COLO829 (cell line): ENCODE measurements at places on chromosomes 3 and 15.

DNA sequence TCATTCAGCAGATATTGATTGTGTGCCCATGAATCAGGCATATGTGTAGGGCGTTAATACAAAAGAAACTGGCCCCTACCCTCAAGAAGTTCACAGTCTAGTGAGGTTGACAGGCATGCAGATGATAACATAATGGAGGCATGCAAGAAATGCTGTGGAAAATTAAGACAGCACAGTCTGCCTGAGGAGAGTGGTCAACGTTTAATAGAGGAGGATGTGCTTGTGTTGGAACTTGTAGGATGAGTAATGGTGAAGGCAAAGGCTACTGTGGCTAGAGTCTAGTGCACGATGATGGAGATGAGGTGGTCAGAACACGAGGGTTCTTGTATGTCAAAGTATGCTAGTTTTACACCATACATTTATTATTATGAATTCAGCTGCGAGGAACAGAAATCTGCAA lies 295.7 kb downstream of the SOX2 start:
- DNase-seq: no peak

DNA sequence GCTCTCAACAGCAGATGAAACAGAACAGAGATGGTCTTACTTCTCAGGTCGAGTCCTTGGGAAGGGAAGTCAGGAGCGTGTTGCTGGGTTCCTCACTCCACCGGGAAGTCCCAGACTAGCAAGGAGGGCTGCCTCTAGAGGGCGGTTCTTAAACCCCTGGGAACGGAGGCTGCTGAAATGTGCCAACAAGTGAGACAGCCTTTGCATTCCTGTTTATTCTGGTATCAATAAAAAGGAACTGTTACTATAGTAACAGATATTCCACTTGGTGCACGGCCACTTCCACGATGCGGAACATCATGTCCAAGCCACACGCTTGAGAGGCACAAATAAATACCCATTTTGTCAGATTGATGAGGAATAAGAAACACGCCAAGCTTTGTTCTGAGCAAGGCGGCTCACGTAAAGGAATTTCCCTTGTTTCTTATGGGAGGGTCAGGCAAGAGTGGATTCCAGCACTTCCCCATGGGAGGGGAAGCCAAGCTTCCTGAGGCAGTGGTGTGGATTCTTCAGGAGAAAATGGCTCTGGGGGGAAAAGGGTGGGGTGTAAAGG lies at the start of gene FAM107A:
Gene FAM107A, minus strand, starts transcription at position 123 of the 553 bp plus-strand sequence. CDS start 7,531 bp downstream, outside the sequence.
- DNase-seq: no peak

- no peak for DNase-seq
These were observed 1.8 kb downstream of the CLN6 start for GRCh38 chr15:68227643-68228142.

- peak; percentile 5 for DNase-seq
These were observed 390.7 kb downstream of the EFHB start for GRCh38 chr3:19543212-19543841.

DNA sequence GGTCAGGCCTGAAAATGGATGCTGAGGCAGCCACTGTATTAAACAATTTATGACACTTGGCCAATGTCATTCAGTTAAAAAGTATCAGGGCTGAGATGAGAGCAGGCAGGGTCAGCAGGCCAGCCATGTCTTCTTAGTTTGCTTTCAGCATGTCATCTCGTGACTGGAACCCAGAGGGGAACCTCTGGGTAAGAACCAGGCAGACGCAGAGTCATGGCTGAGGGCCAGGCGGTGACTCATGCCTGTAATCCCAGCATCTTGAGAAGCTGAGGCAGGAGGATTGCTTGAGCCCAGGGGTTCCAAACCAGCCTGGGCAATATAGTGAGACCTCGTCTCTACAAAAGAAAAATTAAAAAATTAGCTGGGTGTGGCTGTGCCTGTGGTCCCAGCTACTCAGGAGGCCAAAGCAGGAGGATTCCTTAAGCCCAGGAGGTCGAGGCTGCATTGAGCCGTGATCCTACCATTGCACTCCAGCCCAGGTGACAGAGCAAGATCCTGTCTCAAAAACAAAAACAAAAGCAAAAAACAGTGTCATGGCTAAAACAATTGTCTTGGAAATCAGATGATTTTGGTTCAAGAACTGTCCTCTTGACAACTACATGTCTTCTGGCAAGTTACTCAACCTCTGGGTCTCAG lies 11.7 kb downstream of the BCL2L10 start:
- peak; percentile 34 for DNase-seq

- no peak for DNase-seq
These were observed 353.2 kb upstream of the SOX2 start for GRCh38 chr3:181358562-181358961.

- DNase-seq: no peak
These were observed 62.7 kb downstream of the MEF2A start for GRCh38 chr15:99628374-99629001.

GRCh38 chr15:86942285-86942684 lies 862.6 kb downstream of the AGBL1 start:
- DNase-seq: no peak

DNA sequence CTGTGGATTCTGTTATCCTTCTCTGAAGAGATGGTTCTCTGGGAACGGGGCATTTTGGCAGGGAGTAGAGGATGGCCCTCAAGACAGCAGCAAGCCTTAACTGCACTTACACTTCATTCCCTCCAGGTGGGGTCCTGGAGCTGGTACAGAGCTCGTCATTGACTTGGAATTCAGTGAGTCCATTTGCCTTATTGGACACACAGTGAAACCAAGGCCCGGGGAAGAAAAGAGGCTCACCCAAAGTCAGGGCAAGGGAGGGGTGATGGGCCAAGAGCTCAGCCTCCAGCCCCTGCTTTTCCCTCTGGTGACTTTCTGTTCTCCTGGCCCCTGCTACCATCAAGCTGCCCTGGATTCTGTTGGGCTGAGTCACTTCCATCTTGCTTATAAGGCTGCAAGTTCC lies 125.6 kb downstream of the ETFA start:
- peak; percentile 58 for DNase-seq

DNA sequence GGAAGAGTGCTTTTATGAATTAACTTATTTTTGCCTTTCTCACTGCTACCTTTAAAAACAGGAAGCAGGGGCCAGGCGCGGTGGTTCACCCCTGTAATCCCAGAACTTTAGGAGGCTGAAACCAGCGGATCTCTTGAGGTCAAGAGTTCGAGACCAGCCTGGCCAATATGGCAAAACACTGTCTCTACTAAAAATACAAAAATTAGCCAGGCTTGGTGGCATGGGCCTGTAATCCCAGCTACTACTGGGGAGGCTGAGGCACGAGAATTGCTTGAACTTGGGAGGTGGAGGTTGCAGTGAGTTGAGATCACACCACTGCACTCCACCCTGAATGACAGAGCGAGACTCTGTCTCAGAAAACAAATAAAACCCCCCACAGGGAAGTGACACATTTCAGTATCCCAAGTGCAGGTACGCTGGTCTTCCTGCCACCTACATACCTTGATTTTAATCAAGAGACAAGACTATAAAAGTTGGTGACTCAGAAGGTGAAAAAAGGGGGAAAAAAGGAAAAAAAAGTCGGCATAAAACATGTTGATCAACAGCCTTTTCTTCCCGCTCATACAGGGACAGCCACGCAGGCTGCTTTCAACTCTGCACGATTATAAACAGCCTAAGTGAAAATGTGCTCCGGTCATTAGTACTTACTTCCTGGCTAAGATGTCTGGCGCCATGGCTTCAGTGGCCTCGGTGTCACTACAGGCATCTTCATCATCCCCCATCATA lies 18.8 kb downstream of the PPP1R2 start:
- DNase-seq: no peak

GRCh38 chr3:139934613-139935015 lies 371 bp upstream of the CLSTN2 start:
- no peak for DNase-seq

GRCh38 chr15:52440414-52440813 lies 88.3 kb downstream of the MYO5A start:
- DNase-seq: no peak

GRCh38 chr3:194357681-194358080 lies 6.6 kb upstream of the CPN2 start:
- no peak for DNase-seq

DNA sequence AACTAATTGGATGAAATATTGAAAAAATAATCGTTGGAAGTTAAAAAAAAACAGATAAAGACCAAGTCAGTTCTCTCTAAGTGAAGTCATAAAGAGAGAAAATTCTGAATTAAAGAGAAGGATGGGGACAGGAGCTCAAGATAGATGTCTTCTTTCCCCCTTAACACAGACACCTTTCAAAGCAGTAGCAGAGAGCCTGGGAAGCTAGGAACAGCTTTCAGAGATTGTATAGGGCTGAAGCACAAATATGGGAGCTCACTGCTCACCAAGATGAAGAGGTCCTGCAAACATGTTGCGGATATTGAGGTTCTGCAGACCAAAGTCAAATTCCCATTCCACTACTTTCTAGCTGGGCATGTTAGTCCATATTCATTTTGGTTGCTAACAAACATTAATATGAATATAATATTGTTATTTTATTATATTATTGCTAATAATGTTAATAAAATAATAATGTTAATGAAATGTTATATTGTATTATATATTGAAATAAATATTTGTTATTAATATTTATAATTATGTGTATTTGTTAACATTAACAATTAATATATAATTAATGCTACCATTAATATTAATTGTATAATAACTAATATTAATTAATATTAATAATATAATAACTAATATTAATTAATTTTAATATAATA lies 319.1 kb downstream of the OXSM start:
- no peak for DNase-seq

GRCh38 chr3:177114253-177114652 lies 83.0 kb downstream of the TBL1XR1 start:
- no peak for DNase-seq

- DNase-seq: no peak
These were observed 298.8 kb upstream of the UMPS start for GRCh38 chr3:124431331-124431994.

DNA sequence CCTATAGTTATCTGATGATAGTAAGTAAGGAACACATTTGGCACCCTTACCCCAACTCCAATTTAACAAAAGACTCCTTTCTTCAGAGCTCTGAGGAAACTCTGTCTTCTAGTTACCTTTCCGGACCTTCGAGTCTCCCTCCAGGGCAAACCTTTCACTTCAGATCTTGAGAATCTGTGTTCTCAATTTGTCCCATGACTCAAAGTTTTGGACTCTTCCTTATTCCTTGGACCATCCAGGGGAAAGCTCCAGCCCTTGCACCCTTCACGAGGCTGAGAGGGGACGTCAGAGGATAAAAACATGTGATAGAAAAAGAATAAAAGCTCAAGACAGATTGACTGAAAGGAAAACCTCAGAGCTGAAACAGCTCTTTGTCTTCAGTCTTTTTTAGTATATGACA lies 76.9 kb downstream of the CTNNB1 start:
- DNase-seq: peak; percentile 99
